Right renal cortex interstitium (tissue), 3 donors: ENCODE measurements at places on chromosomes 5 and 9. TPM values are rescaled to one million over a fixed set of nuclear protein-coding genes. Genes with fewer than 3 reads are reported as not detected.

- DNase-seq: no peak
Observed at GRCh38 chr5:15513431-15513830, 13.5 kb downstream of the FBXL7 start.

Gene NSD1
- 58.4 TPM for polyA plus RNA-seq

GRCh38 chr9:9229269-9229668, 1383.5 kb downstream of the PTPRD start:
- no peak for DNase-seq

GRCh38 chr9:36149197-36149596, 12.7 kb downstream of the GLIPR2 start:
- no peak for DNase-seq

- no peak for DNase-seq
Observed at GRCh38 chr9:303502-303901, 88.8 kb downstream of the DOCK8 start.

Gene IFNB1
- not detected for polyA plus RNA-seq

DNA sequence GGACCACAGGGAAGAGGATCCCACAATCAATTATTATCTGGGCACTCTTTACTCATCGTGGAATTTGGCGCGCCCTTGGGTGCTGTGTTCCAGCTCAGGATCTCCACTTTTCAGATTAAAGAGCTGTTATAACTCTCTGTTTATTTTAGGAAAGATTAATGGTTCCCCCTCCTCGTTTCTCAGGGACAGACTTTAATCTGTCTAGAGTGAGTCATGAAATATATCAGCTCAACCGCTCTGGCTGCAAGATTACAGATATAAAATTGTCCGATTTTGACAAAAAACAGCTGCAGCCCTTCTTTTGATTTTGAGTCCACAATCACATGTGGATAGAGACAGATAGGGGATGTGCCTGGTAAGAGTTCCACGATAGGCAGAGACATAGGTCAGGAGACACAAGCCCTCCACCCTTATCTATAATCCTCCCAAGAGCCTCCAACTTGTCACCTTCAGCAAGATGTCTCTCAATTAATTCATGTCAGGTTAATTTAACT, 77.6 kb upstream of the ANKRD55 start:
- no peak for DNase-seq

Gene WNK2
- 16.0 TPM for polyA plus RNA-seq
